Activated CD8-positive, alpha-beta memory T cell treated with anti-CD3 and anti-CD28 coated beads for 4 hours (primary cell): ENCODE measurements at places on chromosomes 4 and X.

- DNase-seq: no peak
Measured at GRCh38 chrX:9515973-9516538, 51.2 kb downstream of the TBL1X start.

DNA sequence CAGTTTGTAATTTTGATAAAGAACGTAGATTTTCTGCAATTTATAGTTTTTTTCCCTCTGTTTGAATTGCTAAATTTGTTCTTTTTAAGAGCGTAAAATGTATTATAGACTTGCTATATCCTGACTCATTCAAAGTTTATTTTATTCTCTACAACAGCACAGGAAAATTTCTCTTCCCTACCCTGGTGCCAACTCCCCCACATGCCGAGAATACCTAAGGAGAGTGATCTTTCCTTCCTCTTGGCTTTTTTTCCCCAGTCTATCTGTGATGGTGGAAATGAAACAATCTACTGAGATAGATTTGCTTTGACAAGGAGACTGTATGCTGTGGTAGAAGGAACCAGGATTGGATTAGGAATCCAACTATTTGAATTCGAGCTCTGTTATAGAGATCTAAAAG, 271.6 kb downstream of the TLL1 start:
- no peak for DNase-seq

- DNase-seq: no peak
Measured at GRCh38 chr4:131566026-131566425, 1583.1 kb upstream of the PCDH10 start.

DNA sequence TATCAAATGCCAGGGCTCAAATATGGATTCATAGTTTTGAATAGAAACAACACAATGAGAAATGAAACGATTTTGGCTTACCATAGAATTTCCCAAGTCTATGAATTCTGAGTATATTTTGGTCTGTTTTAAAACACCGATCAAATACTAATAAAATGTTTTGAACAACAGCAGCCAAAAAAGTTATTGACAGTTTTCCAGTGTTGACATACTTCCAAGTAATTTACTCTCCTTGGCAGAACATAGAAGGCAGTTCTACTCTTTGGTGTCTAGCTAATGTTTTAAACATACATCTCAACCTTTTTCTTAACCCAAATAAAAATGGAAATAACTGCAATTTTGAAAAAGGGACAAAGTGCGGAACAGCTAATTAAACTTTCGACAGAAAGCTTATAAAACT, 1419.8 kb downstream of the ADGRL3 start:
- no peak for DNase-seq

- DNase-seq: no peak
Measured at GRCh38 chr4:182863501-182863900, 53.7 kb downstream of the DCTD start.

GRCh38 chrX:76148753-76149152, 24.1 kb upstream of the PBDC1 start:
- no peak for DNase-seq

- no peak for DNase-seq
Measured at GRCh38 chr4:148831945-148832344, 389.7 kb upstream of the NR3C2 start.

- no peak for DNase-seq
Measured at GRCh38 chrX:31679861-31680260, 608.0 kb upstream of the FTHL17 start.

DNA sequence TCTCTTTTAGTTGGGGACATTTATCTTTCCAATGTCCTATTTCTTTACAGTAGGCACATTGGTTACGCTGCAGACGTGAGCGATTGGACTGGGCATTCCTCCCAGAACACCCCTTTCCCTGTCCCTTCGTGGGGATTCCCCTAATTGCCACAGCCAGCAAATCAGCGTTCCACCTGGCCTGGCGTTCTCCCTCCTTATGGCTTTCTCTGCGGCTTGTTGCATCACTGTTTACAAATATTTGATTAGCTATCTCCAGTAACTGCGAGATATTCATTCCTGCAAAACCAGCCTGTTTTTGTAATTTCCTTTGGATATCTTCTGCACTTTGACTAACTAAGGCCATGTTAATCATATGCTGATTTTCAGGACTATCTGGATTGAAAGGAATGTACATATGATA, 202.5 kb upstream of the KLF8 start:
- DNase-seq: no peak

GRCh38 chrX:111123606-111124179, 27.7 kb downstream of the PAK3 start:
- DNase-seq: no peak

GRCh38 chrX:119069128-119069527, 3.7 kb upstream of the CT47C1 start:
- no peak for DNase-seq
